ENCODE measurements at places on chromosomes 5 and 9.

- no peak for ATAC-seq
Measured at GRCh38 chr5:138743484-138743883, 9.7 kb upstream of the CTNNA1 start.

DNA sequence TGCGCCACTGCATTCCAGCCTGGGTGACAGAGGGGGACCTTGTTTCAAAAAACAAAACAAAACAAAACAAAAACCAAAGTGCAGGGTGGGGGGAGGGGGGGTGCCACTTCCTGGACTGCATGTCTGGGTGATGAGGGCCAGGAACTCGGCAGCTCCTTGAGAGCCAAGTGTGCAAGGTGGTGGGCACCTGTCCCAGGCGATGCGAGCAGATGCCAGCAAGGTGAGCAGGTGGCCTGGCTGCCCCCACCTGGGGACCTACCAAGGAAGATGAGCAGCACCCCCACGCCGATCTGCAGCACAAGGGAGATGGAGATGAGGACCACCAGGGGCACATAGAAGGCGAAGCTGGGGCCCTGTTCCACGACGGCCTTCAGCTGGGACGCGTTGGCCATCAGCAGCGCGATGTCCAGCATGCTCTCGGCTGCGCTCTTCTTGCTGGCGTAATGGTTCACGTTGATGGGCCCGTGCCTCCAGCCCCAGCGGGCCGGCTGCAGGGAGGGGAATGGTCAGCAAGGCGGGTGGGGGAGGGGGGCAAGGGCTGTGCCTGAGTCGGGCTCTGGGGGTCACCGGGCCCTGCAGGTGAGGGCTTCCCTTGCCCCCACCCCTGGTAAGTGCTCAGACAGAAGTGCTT, 7.8 kb downstream of the NINJ1 start:
- ATAC-seq: no peak

DNA sequence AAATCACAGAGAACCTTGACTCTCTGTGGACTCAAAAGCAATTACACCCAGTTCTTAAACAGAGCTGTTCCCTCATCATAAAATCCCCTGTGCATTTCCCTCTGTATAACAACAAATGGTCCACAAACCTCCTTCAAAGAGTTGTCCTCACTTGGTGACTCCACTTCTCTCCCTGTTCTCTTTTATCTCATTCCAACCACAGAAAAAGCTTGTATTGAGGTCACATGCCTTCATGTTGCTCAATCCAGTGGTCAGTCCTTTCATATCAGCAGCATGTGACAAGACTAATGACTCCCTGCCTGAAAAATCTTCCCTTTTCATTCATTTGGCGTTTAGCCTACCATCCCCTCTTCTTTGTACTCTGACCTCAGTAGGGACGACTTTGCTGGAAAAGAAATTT, 158.0 kb downstream of the DEPDC1B start:
- no peak for ATAC-seq

DNA sequence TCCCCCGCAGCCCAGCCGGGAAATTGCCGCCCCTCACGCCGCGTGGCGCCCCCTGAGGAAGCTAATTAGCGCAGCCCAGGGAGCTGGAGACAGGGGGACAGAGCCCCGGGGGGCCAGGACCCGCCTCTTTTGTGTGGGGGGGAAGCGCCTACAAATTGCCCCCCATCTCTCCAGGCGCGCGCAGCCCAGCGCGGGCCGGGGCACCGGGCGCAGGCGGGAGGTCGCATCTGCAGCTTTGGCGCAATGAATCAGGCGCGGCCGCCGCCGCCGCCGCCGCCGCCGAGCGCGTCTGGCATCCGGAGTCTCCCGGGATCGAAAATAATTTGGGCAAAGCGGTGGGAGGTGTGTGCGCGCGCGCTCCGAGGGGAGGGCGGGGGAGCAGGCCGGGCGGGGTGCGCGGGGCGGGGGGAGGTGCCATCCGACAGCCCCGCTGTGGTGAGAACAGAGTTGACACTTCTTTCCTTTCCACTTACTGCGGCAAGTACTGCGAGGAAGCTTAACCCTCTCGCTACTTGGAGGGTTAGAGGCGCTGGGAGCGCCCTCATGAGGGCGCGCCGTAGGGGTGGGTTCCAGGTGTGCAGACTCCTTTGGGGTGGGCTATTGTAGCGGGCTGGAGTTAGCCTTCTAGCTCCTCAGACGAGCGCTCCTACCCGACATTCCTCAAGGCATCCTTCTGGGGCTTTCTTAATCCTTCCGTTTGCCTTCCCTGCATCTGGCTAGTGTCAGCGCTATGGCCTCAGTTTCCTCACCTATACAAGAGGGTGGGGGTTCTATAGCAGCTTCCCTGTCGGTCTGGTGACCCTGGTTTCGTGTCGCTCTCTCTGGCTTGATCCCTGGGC, 63.1 kb downstream of the CXXC5 start:
- peak; percentile 9 for ATAC-seq

- ATAC-seq: peak; percentile 33
Measured at GRCh38 chr5:124599028-124599973, 147.1 kb downstream of the ZNF608 start.

DNA sequence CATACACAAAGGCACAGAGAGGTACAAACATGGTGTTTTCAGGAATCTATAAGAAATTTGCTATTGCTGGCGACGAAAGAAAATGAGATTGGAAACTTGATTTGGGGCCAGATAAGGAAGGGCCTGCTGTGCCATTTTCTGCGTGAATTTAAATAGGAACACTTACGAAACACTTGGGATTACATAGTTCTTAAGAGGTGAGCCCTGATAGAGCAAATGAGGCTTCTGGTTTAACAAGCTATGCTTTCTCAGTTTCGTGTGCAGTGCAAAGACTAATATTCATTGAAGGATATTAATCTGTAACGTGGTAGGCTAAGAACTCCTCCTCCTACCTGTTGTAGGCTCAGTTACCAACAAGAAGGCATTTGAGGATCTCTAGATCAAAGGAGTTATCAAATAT, 93.1 kb downstream of the CDK5RAP2 start:
- no peak for ATAC-seq

- no peak for ATAC-seq
Measured at GRCh38 chr5:135441919-135442318, 5.2 kb downstream of the DCANP1 start.

GRCh38 chr9:68905129-68905528, 108.8 kb downstream of the PRKACG start:
- no peak for ATAC-seq

DNA sequence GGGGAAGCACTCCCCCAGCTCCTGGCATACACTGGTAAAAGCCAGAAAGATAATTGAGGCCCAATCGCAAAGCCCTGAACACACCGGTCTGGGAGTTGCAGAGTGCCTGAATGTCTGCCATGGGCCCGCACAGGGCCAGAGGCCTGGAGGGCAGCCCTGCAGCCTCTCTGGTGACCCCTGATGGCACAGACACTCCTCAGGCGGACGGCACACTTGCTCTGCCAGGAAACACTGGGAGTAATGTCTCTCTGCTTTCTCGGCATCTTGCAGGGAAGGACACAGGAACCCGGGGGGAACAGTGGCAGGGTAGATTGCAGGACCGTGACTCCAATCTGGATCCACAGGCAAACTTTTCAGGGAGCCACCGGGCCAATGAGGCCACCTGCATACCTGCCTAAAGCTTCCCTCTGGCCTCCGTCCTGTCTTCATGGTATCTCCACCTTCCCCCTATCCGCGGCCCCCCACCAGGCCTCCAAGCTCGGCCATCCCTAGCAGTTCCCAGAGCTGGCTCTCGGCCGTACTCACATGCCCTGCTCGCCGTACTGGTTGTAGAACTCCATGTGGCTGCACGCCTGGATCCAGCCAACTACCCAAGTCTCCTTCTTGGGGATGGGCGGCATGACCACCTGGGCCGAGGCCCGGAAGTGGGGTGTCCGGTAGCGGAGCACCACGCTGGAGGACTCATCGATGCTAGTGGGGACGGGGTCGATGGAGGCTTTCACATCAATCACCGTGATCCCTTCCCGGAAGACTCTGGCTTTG, 797 bp downstream of the FAM78A start:
- ATAC-seq: no peak

DNA sequence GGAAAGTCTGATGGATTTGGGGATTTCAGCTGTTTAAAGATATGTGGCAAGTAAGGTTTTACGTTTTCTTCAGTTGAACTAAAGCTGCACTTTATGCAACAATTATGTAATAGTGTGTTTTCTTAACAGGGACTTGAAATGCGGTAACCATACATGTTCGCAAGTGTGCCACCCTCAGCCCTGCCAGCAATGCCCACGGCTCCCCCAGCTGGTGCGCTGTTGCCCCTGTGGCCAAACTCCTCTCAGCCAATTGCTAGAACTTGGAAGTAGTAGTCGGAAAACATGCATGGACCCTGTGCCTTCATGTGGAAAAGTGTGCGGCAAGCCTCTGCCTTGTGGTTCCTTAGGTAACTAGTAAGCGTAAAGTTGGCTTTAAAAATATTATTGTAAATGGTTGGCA, 28.5 kb downstream of the NFX1 start:
- no peak for ATAC-seq

GRCh38 chr5:98786191-98786853, 12.9 kb downstream of the RGMB start:
- peak; percentile 80 for ATAC-seq

DNA sequence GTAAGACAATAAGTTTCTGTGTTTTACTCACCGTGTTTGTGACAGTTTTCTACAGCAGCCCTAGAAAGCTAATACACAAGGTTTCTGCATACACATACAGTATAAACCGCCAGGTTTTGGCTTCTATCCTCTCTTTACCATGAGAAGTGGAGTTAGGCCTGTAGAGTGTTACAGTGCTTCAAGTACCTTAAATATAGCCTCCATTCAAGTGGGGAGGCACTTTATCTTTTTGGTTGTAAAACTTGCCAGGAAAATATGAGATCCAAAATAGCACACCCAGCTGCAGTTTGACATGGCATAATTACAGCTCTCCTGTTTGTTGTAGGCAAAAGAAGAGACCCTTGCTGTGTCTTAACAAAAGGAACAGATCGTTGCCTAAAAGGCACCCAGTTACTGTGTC, 90.3 kb upstream of the PTPN3 start:
- no peak for ATAC-seq

- no peak for ATAC-seq
Measured at GRCh38 chr9:84371737-84372136, 31.2 kb upstream of the SLC28A3 start.

- ATAC-seq: no peak
Measured at GRCh38 chr9:122100756-122101155, 7.6 kb upstream of the TTLL11 start.

DNA sequence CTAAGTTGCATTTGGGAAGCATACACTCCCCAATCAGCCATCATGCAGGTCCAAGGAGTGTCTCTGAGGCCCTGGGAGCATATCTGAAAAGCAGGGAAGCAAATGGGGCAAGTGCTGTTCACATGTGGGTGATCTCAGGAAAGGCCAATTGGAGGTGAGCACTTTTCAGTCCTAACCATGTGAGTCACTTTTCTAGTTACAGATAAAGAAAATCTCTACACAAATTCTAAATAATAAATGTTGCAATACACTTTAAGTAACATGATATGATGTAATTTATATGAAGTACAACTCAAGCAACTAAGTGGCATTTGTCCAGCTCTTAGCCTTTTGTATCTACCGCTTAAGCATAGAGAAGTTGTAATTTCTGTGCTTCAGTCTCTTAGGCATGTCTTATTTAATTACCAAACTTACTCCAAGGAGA, 18.4 kb downstream of the ADAMTS16 start:
- no peak for ATAC-seq

- no peak for ATAC-seq
Measured at GRCh38 chr5:123835421-123835820, 323.4 kb downstream of the CSNK1G3 start.

DNA sequence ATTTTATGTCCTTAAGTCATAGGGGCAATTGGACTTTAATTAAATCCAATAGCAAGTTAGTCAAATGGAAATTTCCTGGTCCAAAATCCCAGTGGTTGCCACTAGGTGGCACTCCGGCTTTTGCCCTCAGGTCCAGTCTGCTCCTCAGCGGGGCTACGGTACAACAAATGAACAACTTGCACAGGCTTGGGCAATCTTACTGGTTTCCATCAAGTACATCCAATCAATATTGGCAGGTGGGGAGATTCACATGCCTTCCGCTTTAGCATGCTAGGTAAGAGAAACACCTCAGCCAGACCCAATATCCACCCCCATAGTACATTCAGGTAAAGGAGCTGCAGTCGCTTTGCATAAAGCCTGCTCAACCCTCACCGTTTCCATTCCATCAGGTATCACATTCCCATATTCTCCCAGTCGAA, 6.3 kb upstream of the MXD3 start:
- peak; percentile 51 for ATAC-seq

GRCh38 chr5:159206818-159207217, 2.5 kb downstream of the RNF145 start:
- ATAC-seq: no peak

GRCh38 chr9:136956604-136957003, 4.5 kb downstream of the LCN12 start:
- ATAC-seq: no peak

DNA sequence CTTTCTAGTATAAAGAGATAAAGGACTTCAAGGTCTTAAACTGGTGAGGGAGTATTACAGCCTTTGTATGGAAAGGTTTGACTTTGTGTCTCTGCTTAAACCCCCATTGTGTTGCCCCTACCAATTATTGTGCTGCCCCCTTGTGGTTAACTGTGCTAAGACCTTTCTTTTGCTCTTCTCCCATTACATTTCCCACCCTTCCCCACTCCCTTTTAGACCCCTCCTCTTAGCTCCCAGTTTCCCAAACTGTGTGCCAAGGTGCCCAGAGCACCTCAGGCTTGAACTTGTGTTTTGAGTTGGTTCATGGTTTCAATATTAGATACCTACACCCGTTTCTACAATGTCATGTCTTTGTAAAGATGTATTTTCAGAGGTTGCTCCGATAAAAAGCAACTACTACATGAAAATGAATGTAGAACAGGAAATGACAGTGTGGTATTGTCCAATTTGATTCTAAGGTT, 2.9 kb downstream of the JAK2 start:
- no peak for ATAC-seq

- ATAC-seq: peak; percentile 5
Measured at GRCh38 chr9:116687754-116688135, 640 bp downstream of the TRIM32 start.

DNA sequence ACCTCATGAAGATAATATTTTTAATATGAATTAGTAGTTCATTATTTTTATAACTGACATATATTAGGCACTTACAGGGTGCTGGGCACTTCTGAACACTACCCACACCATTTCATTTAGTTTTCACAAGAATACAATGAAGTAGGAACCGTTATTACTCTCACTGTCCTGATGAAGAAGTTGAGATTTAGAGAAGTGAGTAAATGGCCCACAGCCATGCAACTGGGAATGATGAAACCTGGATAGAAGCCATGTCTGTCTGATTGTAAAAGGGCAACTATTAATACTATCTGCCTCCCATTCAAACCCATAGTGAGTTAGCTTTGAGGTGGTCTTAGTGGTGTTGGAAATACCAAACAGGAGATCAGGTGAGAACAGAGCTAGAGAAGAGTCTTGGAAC, 29.6 kb upstream of the OTULINL start:
- ATAC-seq: no peak

GRCh38 chr5:176608937-176609723, 826 bp downstream of the GPRIN1 start:
- no peak for ATAC-seq

GRCh38 chr5:54667136-54667535, 149.6 kb downstream of the SNX18 start:
- ATAC-seq: no peak

GRCh38 chr9:104138243-104138868, 44.2 kb downstream of the SMC2 start:
- no peak for ATAC-seq

GRCh38 chr5:143695941-143696340, 116.0 kb upstream of the HMHB1 start:
- ATAC-seq: no peak

All from esophagus mucosa (tissue), 1 donor.